ENCODE measurements at places on chromosomes 5 and 9.

- DNase-seq, result peak; percentile 64
- no peaks in the 10 kb centered on the region for H3K36me3 ChIP-seq
- H3K4me1 ChIP-seq, result no peaks in the 10 kb centered on the region
- no peaks in the 10 kb centered on the region for H3K27me3 ChIP-seq
- peak overlapping the region; percentile 39 for H3K4me3 ChIP-seq
Observed at GRCh38 chr5:43396762-43397304, 15.4 kb downstream of the CCL28 start.

- no peaks in the 10 kb centered on the region for H3K4me1 ChIP-seq
- no peak for DNase-seq
Observed at GRCh38 chr5:96033116-96033515, 71.5 kb upstream of the ELL2 start.

GRCh38 chr5:145378226-145378625 lies 456.9 kb downstream of the PRELID2 start:
- no peak overlapping the region for H3K4me3 ChIP-seq
- no peak for DNase-seq
- H3K4me1 ChIP-seq, result no peaks in the 10 kb centered on the region
- H3K36me3 ChIP-seq, result no peaks in the 10 kb centered on the region
- no peaks in the 10 kb centered on the region for H3K27me3 ChIP-seq

DNA sequence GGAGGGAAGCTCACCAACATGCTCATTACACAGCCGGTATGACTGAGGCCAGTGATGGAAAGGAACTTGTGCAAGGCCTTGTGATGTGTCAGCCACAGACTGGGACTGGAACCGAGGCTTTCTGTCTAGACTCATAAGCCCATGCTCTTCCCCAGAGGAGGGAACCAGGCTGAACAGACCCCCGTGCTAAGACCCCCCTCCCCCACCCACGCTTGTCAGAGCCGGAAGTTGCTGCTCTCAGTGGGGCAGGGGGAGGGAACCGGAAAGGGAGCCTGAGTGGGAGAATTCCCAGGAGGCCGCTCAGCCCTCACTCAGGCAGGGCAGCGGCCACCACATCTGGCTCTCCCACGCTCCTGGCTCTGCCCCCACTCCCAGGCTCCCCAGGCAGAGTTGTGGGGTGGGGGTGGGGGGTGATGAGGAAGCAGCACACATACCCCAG lies 4.1 kb upstream of the PDGFRB start:
- peak overlapping the region; percentile 27 for H3K27ac ChIP-seq
- no peaks in the 10 kb centered on the region for H3K36me3 ChIP-seq
- no peak for DNase-seq
- peaks cover 17% of the 10 kb centered on the region for H3K4me1 ChIP-seq

GRCh38 chr5:135986401-135986800 lies 31.6 kb upstream of the LECT2 start:
- H3K4me1 ChIP-seq, result no peaks in the 10 kb centered on the region
- no peaks in the 10 kb centered on the region for H3K27me3 ChIP-seq
- no peak for DNase-seq
- H3K27ac ChIP-seq, result peak overlapping the region; percentile 22
- H3K4me3 ChIP-seq, result no peak overlapping the region
- H3K36me3 ChIP-seq, result no peaks in the 10 kb centered on the region

GRCh38 chr5:151214614-151215545 lies 9.0 kb downstream of the CCDC69 start:
- no peak for DNase-seq
- H3K4me1 ChIP-seq, result no peaks in the 10 kb centered on the region
- H3K36me3 ChIP-seq, result no peaks in the 10 kb centered on the region

DNA sequence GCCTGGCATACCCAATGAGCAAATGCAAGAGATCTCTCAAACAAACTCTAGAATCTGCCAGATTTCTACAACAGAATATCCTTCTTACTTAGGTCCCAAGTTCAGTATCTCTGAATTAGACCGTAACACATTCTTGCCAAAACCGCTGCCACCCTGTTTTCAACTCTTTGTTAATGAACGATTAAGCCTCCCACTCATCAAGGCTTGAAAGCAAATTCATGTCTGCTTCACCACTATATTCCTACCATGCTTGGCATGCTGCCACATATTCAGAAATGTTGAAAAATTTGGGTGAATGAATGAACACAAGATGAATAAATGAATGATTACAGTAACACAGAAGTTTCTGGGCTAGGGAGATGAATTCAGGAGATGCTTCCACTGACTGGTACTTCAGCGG lies 119.9 kb downstream of the BNC2 start:
- H3K27me3 ChIP-seq, result no peaks in the 10 kb centered on the region
- H3K27ac ChIP-seq, result no peak overlapping the region
- no peaks in the 10 kb centered on the region for H3K36me3 ChIP-seq
- H3K4me3 ChIP-seq, result no peak overlapping the region

GRCh38 chr5:143585970-143586369 lies 182.5 kb upstream of the NR3C1 start:
- DNase-seq, result no peak
- no peaks in the 10 kb centered on the region for H3K27me3 ChIP-seq
- no peaks in the 10 kb centered on the region for H3K4me1 ChIP-seq
- H3K36me3 ChIP-seq, result no peaks in the 10 kb centered on the region
- H3K4me3 ChIP-seq, result no peak overlapping the region

- H3K4me3 ChIP-seq, result no peak overlapping the region
- no peaks in the 10 kb centered on the region for H3K36me3 ChIP-seq
Observed at GRCh38 chr5:1439388-1440097, 5.7 kb downstream of the SLC6A3 start.

- no peak overlapping the region for H3K27ac ChIP-seq
- no peak for DNase-seq
- H3K4me3 ChIP-seq, result no peak overlapping the region
- H3K27me3 ChIP-seq, result no peaks in the 10 kb centered on the region
Observed at GRCh38 chr9:133664173-133665050, 28.2 kb downstream of the DBH start.

- H3K4me3 ChIP-seq, result no peak overlapping the region
- H3K4me1 ChIP-seq, result no peaks in the 10 kb centered on the region
- DNase-seq, result no peak
- H3K27me3 ChIP-seq, result no peaks in the 10 kb centered on the region
Observed at GRCh38 chr5:146623009-146623408, 107.0 kb upstream of the GPR151 start.

GRCh38 chr5:154189256-154189818 lies 1.2 kb upstream of the GALNT10 start:
- no peaks in the 10 kb centered on the region for H3K36me3 ChIP-seq
- peak overlapping the region; percentile 92 for H3K27ac ChIP-seq
- DNase-seq, result peak; percentile 24
- no peaks in the 10 kb centered on the region for H3K27me3 ChIP-seq

GRCh38 chr5:43859309-43859708 lies 256.3 kb downstream of the NNT start:
- no peak for DNase-seq
- no peak overlapping the region for H3K27ac ChIP-seq
- no peak overlapping the region for H3K4me3 ChIP-seq

DNA sequence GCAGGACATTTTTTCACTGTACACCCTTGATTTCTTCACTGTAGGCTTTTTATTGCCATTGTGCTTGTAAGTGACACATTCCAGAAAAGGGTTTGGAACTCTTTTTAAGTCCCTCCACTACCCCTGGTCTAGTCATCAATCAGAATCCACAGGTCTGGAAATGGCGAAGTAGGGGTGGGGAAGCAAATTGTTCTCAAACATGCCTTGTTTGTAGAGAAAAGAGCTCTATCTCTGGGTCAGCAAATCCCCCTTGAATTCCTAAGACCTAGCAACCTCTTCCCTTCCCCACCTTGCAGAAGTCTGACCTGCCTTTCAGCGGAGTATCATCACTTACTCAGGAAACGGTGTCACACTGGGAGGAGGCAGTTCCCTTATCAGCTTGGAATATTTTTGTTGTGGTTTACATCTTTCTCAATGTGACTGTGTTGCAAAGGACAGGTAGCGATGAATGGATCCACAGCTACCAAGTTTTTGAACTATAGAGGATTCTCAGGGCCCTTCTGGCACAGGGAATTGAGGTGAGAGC lies 3.2 kb downstream of the SH3RF2 start:
- peaks cover 2% of the 10 kb centered on the region for H3K4me1 ChIP-seq
- peak overlapping the region; percentile 43 for H3K27ac ChIP-seq
- DNase-seq, result no peak
- no peaks in the 10 kb centered on the region for H3K36me3 ChIP-seq

DNA sequence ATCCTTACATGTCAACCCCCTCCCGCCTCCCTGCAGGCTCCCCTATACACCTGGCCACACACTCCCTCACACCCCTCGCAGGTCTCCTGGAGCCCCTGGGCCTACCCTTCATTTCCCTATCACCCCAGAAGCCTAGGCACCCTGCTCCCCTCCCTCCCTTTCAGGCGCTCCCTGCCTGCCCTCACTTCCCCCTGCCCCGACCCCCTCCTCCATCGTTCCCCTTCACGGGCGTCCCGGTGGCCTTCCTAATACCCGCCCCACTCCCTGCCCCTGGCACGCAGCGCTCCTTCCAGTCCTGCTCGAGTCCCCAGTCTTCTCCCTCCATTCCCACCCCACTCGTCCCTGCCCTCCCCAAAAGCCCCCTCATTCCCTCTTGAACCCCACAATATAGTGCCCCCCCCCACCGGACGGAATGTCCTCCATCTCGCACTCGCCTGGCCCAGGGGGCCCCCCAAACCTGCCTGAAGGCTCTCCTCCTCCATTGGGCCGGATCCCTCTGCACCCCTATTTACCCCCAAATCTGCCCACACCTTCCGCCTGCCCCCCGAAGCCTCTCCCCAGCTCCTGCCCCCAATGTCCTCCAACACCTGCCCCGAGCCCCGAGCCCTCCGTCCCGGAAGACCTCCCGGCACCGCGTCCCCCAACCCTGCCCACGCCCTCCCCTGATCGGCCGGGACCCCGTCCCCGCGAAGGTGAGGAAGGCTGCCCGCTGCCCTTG lies 746 bp downstream of the STRBP start:
- DNase-seq, result peak; percentile 33
- H3K4me3 ChIP-seq, result peak overlapping the region; percentile 66
- no peaks in the 10 kb centered on the region for H3K27me3 ChIP-seq
- no peak overlapping the region for H3K27ac ChIP-seq
- H3K36me3 ChIP-seq, result no peaks in the 10 kb centered on the region

DNA sequence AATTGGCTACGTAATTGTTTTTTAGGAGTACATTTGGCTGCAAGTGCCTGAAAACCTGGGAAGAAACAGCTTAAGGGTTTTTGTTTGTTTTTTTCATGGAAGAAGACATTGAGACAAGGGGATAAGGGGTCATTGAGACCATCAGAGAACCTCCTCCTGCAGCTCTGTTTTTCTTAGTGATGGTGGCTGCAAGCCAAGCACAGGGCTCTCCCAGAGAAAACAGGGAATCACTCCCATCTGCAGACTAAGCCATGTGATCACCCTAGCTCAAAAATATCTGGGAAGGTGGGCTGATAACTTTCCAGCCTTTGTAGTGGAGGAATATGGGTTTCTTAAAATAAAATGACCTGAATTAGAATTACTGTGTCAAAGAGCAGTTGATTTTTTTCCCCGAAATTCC lies 25.1 kb downstream of the PALM2AKAP2 start:
- H3K4me3 ChIP-seq, result no peak overlapping the region
- H3K4me1 ChIP-seq, result no peaks in the 10 kb centered on the region
- H3K27ac ChIP-seq, result no peak overlapping the region
- H3K27me3 ChIP-seq, result no peaks in the 10 kb centered on the region

DNA sequence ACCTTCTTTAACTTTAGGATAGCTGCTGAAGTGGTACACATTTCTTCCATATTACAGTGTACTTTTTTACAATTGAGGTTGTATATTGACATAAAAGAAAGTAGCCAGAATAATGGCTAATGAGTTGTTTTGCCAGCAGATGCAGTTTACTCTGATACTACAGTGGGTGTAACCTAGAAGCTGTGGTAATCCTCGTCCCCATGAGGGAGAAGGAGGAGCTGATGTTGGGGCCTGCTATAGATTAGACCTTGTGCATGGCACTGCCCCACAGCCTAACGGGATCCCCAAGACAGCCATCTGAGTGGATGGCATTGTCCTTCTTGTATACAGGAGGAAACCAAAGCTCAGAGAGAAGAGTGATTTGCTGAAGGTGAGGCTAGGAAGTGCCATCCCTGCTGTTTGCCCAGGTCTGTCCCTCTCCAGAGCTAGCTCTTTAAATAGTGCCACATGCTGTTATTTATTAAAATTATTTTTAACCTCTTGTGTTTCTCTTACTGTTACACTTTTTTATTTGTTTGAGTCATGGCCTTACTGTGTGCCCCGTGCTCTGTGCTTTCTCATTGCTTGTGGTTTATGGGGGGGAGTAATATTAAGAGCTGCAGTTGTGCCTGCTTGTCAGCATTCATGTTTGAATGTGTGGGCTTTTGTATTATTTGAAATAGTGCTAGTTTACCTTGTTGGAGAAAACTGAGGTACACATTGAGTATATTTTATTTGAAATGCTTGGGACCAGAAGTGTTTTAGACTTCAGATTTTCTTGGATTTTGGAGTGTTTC lies 65.3 kb downstream of the ICE1 start:
- H3K27ac ChIP-seq, result no peak overlapping the region
- no peak overlapping the region for H3K4me3 ChIP-seq
- no peaks in the 10 kb centered on the region for H3K4me1 ChIP-seq
- no peaks in the 10 kb centered on the region for H3K27me3 ChIP-seq
- no peak for DNase-seq
- no peaks in the 10 kb centered on the region for H3K36me3 ChIP-seq

GRCh38 chr9:127539259-127539981 lies 72.7 kb upstream of the STXBP1 start:
- no peaks in the 10 kb centered on the region for H3K36me3 ChIP-seq
- H3K27ac ChIP-seq, result peak overlapping the region; percentile 40
- no peaks in the 10 kb centered on the region for H3K27me3 ChIP-seq

GRCh38 chr5:115983519-115983918 lies 21.2 kb downstream of the LVRN start:
- H3K27ac ChIP-seq, result no peak overlapping the region
- no peak overlapping the region for H3K4me3 ChIP-seq
- H3K36me3 ChIP-seq, result no peaks in the 10 kb centered on the region
- DNase-seq, result no peak
- no peaks in the 10 kb centered on the region for H3K4me1 ChIP-seq

- H3K27me3 ChIP-seq, result no peaks in the 10 kb centered on the region
- no peak overlapping the region for H3K27ac ChIP-seq
- no peak overlapping the region for H3K4me3 ChIP-seq
- H3K4me1 ChIP-seq, result no peaks in the 10 kb centered on the region
- no peak for DNase-seq
- H3K36me3 ChIP-seq, result no peaks in the 10 kb centered on the region
Observed at GRCh38 chr5:36138900-36139683, 12.6 kb downstream of the LMBRD2 start.

GRCh38 chr5:68467208-68467607 lies 251.7 kb downstream of the PIK3R1 start:
- no peaks in the 10 kb centered on the region for H3K4me1 ChIP-seq
- no peaks in the 10 kb centered on the region for H3K27me3 ChIP-seq
- H3K27ac ChIP-seq, result no peak overlapping the region

All from colonic mucosa (tissue), 4 donors.